ENCODE measurements at places on chromosomes 11 and 22.

- DNase-seq: no peak
Observed at GRCh38 chr11:12801976-12802375, 127.8 kb downstream of the TEAD1 start.

- DNase-seq: no peak
Observed at GRCh38 chr11:86737737-86738136, 62.6 kb upstream of the PRSS23 start.

DNA sequence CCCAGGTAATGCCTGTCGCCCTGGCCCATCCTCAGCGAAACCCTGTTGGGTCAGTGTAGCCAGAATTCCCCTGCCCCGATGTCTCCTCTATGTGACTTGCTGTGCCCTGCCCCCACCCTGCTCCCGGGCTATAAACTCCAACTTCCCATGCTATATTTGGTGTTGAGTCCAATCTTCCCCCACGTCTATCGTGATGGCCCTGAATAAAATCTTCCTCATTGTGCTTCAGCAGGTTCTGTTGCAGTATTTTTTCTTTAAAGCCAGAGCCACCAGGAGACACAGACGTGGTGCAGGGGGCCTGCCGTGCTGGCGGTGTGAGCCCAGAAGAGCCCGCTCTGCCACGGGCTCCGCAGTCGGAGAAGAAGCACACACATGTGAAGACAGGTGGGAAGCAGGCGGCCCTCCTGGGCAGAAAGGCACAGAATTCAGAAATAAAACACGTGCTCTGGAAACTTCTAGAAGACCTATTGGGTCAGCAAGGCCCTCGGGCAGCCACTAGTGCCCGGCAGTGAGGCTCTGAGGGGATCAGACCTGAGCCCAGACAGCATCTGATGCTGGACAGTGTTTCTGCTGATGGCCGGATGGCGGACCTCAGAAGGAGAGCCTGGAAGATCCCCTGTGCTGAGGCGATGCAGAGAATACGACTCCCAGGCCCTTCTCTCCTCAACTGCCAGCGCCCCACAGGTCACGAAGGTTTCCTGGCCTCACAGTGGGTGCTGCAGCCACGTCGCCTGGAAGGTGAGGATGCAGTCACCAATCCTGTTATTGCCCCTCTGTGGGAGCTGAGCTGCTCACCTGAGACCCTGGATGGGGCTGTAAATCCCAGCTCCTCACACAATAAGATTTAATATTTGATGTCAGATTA is 501.9 kb downstream of the BRD1 start:
- no peak for DNase-seq

DNA sequence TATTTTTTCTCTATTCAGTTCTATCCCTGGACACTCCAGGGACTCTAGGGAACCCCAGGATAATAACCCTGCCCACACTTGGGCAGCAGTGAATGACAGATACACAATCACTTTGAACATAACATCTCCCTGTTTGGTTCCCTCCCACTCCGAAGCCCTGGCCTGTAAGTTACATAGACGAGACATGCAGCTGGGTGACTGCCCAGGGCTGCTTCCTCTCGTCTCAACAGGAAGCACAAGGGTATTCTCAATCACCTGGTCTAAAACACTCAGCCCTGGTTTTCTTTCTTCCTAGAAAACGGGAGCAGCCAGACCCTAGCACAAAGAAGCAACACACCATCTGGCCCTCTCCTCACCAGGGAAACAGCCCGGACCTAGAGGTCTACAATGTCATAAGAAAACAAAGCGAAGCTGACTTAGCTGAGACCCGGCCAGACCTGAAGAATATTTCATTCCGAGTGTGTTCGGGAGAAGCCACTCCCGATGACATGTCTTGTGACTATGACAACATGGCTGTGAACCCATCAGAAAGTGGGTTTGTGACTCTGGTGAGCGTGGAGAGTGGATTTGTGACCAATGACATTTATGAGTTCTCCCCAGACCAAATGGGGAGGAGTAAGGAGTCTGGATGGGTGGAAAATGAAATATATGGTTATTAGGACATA is 19.4 kb downstream of the LAYN start:
- no peak for DNase-seq

DNA sequence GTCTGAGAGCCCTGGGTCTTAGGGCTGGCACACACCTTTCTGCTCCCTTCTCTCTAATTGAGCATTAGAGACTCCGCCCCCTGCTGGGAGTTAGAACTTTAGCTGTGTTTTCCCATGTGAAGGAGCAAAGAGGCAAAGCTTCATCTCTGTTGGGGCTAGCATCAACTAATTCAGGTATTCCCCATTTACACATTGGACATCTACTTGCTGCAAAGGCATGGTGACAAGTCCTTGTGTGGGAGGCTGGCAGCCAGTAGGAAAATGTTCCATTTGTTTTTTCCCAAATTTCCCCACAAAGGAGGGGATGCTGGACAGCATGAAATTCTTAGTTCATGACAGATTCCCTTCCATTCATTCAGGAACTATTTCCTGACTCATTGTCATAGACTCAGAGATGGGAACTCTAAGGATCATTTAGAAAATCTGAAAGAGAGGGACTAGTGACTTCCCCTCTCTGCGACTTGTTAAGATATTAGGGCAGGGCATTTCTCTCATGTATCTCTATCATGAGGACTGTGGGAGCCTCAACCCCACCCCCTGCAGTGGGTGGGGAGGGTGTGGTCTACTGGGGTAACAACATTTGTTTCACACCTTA is 3.6 kb downstream of the CD44 start:
- no peak for DNase-seq

DNA sequence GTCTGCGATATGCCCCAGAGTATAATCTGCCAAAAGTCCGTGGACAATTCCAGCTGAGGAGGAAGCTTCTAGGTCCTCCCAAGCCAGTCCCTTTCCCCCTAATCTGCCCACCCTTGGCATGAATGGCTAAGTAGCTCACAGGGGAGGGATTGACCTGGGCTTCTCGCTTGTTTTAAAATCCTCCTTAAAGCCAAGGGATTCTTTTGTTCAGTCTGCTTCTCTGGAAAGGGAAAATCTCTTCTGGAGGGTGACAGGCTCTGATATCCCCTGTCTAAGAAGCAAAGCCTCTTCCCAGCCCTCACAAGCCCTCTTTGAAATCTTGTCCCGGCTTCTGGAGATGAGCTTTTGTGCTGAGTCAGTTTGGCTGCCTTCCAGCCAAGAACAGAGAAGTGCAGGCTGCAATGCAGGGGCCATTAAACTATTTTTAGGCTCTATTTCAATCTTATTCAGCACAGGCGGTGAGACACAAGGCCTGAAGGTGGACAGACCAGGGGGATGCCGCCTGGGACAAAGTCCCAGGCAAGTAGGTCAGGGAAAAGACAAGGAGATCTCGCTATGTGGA is 23.9 kb downstream of the NEFH start:
- no peak for DNase-seq

DNA sequence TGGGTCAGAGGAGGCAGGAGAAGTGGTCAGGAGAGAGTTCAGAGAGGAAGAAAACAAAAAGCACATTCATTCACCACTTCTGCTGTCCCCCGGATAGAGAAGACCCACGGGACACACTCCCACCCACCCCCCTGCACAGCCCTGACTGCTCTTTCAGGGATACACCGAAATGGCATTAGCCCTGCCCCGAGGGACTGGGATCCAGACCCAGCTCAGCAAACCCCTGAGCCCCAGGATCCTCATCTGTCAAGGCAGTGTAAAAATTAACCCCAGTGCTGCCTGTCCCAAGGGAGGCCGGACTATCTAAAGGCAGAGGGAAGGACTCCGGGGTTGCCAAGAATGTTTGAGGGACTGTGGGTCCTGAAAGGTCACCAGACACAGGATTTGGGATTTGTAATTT is 31.2 kb downstream of the TPBGL start:
- DNase-seq: no peak

- peak; percentile 5 for DNase-seq
Observed at GRCh38 chr11:36702330-36703054, 104.5 kb upstream of the RAG2 start.

All from GF-D8 (cell line).